ENCODE measurements at places on chromosomes 11 and 22. TPM values are rescaled to one million over a fixed set of nuclear protein-coding genes. Genes with fewer than 3 reads are reported as not detected.

- ATAC-seq = no peak
These were observed 23.1 kb upstream of the CAPRIN1 start for GRCh38 chr11:34028425-34028824.

DNA sequence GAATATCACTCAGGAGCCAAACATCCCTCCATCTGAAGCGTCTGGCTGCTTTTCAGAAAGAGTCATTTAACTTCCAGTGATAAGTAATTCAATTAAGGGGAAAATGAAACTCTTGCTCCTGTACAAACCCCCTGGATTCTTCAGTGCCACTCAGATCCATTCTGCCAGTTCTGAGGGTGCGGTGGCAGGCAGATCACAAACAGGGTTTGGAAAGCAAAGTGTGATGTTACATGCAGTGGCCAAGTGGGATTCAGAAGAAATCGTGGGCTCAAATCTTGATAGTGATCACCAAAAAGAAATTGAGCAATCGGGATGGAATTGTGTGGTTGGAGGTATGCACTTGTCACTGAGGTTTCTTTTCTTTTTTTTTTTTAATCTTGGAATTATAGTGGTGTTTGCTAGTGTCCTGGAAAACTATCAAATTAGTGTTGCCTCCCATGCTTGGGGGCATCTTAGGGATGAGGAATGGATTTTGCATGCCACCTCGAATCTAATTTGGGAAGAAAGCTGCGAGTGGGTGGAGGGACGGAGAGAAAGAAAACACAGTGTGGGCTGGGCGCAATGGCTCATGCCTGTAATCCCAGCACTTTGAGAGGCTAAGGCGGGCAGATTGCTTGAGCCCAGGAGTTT, 22.5 kb upstream of the RTL6 start:
- no peak for ATAC-seq

DNA sequence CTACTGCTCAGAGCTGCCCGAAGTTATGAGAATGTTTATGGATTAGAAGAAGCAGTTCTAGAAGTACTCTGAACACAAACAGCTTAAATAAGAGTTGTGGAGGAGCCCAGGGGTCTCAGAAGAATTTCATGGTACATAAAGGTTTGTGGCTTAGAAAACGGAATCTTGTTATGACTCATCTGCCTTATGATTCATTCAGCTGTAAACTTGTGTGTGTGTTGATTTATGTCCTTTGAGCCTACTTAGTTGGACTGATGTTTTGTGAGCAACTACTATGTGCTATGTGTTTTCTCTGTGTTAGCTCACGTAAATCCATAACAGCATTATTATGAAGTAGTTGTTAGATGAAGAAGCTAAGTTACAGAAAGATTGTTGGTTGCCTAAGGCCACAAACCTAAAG, 203.7 kb downstream of the PGR start:
- no peak for ATAC-seq

GRCh38 chr11:60492488-60493009, at the start of gene MS4A12:
Gene MS4A12 (plus strand): TSS chr11:60492778. CDS start chr11:60497319, 4,541 bp downstream.
- ATAC-seq = no peak

DNA sequence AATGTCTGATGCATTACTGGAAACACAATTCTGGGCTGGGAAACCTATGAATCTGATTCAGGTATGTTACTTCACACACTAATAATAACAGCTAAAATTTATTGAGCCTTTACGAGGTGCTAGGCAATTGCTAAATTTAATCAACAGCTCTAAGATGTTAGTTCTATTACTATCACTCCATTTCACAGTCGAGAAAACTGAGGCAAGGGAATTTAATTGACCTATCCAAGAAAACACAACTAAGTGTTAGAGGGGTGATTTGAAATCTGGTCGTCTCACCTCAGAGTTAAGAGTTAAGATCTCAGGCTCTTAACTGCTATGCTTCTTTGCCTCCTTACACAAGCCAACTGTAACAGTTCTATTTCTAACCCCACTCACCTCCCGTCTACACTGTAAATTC, 8.8 kb downstream of the MAML2 start:
- no peak for ATAC-seq

DNA sequence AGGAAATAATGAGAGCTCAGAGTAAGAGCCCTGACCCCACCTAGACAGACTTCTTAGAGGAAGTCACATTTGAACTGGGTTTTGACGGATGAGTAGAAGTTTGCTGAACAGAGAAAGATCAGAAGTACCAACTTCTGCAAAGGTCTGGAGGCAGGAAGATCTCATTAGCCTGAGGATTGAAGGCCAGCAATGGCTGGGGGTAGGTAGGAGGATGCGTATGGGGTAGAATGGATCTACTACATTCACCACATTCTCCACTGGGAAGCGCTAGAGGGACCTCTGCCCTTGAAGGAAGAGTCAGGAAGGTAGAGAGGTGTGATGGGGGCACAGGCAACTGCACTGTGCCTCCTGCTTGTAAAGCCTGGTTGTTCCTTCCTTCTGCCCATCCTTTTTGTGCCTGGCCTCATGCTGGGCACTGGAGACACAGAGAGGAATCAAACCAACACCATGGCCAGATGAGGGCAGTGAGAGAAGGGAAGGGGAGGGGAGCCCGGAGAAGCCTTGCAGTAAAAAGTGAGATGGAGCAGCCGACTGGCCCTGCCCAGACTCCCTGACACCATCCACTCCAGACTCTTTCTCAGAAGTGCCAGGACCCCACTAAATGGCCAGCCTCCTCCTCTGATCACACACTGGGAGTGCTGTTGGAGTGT, 4.9 kb downstream of the TPBGL start:
- ATAC-seq = no peak

DNA sequence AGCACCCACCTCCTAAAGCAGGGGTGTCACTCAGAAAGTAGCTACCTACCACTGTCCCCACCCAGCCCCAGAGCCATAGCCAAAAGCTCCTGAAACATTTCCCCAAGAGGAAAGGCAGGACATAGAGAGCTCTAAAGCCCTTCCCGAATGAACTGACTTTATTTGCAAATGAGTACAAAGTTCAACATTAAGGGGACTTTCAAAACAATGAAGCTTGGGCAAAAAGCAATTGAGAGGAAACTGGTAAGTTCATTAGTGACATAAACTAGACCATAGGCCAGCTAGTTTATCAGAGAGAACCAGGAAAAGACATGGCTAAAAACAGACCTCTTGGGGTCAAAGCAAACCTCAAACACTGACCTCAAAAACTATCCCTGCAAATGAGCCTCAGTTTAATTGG, 72.7 kb downstream of the IGLL5 start:
- no peak for ATAC-seq

DNA sequence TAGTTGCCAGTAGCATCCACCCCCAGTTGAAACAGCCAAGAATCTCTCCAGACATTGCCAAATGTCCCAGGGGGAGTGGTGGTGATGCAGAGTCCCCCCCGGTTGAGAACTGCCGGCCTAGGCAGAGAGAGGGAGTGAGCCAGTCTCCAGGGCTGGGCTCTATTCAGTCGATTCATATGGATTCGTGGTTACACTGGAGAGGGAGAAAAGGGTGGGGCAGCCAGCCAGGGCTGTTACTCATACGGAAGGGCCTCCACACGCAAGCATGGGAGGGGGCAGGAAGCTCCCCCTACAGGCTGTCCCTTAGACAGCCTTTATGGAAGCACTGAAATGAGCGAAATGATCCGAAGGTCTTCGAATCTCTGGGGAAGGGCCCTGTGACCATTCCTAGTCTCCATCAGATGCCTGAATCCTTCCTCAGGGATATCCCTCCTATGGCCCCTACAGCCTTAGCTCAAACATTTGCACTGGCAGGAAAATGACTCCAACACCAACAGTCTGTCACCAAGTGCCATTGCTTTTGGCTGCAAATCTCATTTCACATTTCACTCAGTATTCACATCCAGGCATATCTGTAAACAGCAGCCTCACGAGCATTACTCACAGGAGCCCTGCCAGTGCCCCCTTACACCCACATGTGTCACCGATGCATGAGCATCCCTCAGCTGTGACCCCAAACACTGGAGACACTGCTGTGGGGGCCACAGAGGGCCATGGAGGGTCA, 18.4 kb upstream of the TLCD5 start:
- ATAC-seq = peak; percentile 47

- ATAC-seq = peak; percentile 99
These were observed 7.4 kb downstream of the PEX26 start for GRCh38 chr22:18085188-18085587.

GRCh38 chr11:29328961-29329441, 687.8 kb downstream of the KCNA4 start:
- ATAC-seq = peak; percentile 55

- peak; percentile 100 for ATAC-seq
These were observed 21.7 kb downstream of the TMPRSS13 start for GRCh38 chr11:117907276-117908108.

GRCh38 chr11:30206249-30206996, 24.4 kb upstream of the FSHB start:
- no peak for ATAC-seq

DNA sequence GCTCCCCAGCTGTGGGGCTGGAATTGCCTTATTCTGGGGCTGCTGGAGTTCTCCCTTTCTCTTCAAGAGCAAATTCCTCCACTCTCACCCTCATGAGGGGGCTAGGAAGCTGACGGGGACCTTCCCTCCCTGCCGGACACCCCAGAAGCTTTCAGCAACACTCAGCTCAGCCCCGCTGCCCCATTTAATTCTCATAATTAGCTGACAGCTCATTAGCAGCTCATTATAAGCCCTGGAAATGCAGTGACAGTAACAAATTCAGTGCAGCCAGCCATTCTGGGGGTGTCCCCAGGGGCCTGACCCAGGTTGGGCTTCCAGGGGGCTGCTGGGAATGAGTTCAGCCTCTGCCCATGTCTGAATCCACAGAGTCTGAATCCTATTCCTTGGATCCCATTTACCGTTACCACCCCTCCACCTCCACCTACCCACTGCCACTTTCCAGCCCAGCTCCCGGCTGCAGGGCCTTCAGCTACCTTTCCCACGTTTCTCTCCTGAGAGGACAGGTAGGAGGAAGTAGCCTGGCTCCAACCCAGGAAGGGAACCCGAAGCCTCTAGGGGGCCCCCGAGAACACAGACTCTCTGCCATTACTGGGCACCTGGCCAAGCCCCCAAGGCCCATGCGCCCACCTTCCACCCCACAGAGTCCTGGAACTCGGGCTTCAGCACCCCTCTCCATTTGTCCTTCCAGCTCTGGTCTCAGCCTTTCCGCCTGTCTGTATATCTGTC, 101.7 kb upstream of the LMO1 start:
- ATAC-seq = no peak

GRCh38 chr11:92393218-92393617, 168.6 kb downstream of the FAT3 start:
- ATAC-seq = no peak

DNA sequence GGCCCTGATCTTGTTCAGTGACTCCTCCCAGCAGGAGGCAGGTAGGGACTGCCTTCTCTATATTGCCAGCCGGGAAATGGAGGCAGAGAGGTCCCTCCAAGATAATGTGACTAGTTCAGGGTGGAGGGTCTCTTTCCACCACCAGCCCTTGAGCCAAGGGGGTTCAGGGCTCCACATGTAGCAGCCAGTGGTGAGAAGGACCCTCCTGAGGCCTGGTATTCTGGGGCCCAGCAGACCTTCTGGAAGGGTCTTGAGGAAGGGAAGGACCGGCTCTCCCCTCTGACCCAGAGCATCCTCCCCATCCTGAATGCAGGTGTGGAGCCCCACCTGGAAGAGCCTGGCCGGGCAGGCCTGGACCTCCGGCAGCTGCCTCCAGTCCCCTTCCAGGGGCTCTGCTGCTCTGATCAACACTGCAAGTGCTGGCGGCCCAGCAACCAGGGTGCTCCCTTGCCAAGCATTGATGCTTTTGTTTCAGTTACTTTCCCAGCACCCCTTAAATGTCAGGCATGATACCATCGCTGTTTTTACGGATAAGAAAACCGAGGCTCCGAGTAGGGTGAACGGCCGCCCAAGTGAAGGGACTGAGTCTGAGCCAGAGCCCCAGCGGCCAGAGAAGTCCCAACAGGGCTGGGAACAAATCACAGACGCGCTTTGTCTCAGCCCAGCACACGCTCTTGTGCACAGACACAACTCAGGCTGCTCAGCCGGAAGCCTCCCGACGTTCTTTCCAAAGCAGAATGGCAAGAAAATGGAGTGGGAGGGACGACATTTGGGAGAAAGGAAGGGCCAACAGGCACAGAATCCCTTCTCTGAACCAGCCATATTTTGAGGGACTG, 38.8 kb downstream of the DKK3 start:
- no peak for ATAC-seq

SLC22A25 gene
- 0.05 TPM for total RNA-seq

ACR gene
- 0.52 TPM for total RNA-seq

PNPLA5 gene
- total RNA-seq = not detected

MMP13 gene
- not detected for total RNA-seq

LMO2 gene
- 2.6 TPM for total RNA-seq

SLC22A6 gene
- not detected for total RNA-seq

All from motor neuron (in vitro differentiated cells).